ENCODE measurements at places on chromosomes 11 and 22.

GRCh38 chr11:126317756-126318573 lies 14.1 kb downstream of the DCPS start:
- DNase-seq, result no peak

DNA sequence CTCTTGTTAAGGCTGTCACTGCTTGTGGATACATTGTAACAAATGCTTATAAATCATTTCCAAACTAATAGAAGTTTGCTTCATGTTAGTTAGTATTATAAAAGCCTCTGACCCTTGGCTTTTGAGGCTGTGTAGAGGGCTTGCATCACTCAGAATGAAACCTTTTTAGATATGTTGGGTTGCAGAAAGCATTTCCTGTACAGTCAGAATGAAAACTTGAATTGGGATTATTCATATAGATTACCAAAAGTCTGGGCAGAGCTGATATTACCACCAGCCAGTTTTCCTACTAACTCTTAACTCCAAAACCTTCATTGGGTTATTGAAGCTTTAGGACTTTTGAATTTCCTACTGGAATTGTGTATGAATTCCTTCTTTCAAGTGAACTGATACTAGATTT lies 12.0 kb downstream of the KMT2A start:
- no peak for DNase-seq

GRCh38 chr22:30327864-30328345 lies 1.2 kb upstream of the TBC1D10A start:
- no peak for DNase-seq

DNA sequence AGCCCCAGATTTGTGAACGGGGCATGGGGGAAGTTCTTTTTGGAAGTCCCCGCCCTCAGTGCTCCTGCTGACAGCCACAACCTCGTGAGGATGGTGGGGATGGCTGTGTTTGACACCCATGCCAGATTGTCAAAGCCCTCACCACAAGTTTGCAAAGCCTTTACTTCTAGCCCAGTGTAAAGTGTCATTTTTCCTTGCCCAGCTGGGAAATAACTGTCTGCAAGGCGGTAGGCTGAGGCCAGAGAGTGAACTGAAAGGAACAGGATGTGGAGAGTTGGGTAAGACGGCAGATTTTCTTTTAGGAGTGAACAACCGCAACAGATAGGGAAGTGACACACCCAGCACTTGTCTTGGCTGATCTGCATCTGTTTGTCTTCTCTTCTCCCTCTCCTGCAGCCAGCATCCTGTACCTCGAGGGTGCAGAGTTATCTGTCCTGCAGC lies 13.6 kb downstream of the IL17RA start:
- DNase-seq, result peak; percentile 76

DNA sequence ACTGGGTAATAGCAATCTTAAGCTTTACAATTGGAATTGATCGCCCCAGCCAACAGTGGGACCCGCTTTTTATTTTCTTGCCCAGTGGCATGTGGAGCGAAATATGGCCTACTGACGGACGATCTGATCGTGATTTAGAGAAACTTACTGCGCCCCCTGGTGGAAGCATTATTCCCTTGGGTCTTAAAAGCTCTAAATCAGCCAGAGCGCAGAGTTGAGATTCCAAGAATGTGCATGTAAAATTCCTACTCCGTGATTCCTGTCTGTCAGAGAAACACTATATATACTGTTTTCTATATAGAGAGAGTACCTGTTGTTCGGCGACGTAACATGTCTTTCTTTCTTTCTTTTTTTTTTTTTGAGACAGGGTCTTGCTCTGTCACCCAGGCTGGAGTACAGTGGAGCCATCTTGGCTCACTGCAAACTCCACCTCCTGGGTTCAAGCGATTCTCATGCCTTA lies 3.7 kb upstream of the DPF2 start:
- DNase-seq, result peak; percentile 86

DNA sequence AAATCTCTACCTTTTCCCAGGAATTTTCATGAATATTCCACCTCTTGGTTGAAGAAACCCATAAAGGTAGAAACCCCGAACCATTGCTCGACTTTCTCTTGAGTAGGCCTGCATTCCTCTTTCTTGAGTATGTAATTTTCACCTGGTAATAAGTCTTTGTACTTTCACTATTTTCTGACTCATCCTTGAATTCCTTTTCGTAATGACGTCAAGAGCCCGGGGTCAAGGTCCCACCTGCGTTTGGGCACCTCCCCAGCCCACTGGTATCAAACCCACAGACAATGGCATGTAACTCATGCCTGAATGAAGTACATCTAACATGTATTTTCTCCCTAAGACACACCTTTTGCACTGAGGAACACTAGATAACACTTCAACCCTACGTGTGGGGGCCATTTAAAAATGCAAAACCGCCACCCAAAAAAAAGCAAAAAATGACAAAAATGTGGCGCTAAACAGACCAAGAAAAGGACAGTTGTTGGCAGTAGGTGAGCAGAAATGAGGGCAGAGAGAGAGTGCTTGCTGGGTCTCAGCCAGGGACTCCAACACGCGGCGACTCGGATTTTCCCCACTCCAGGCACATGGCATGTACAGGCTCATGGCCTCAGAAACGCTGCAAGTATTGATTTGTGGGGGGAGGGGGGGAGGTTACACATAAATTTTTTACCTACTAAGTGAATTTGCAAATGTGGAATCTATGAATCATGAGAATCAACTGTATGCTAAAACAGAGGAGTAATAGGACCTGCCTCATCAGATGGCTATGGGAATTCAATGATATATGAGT lies 4.1 kb upstream of the C11orf24 start:
- DNase-seq, result peak; percentile 33

GRCh38 chr11:69375316-69376154 lies 81.6 kb downstream of the MYEOV start:
- DNase-seq, result peak; percentile 51

- DNase-seq, result peak; percentile 35
Measured at GRCh38 chr22:30705710-30706651, 11.3 kb downstream of the OSBP2 start.

DNA sequence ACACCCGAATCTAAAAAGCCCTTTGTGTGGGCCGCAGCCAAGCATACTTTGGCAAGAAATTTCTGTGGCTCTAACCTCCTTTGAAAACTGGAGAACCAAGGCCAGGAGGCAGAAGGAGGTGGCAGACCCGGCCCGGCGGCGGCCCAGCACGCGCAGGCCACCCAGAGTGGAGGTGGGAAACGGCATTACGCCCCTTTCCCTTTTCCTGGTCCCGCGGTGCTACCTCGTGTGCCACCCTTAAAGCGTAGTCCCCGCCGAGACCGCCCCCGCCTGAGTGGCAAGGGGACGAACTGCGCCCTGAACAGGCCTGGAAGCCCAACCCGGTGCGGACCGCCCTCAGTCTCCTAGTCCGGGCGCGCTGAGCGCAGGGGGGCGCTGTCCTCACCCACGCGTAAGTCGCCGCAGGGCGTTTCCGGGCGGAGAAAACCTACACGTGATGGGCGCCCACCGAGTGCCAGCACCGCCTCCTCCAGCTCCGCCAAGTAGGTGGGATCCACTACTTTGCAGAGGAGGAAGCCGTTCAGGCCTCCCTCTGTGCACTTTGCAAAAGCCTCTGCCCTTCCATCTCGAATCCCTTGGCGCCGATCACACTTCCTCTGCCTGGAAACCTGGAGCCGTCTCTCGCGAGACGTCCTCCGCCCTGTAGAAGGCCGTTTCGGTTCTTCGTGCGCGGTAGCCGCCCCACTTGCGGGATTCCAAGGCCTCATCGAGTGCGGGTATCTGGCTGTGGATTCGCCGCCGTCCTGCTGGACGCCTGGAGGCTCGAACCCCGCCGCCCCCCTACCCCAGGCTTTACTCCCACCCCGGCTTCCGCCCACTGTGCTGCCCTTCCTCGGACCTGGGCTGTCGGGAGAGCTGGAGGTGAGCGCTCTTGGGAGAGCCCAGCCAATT lies at the start of gene ACCS:
TSS of gene ACCS (plus strand) at position 430 of the 891 bp plus-strand sequence. CDS start 1,358 bp downstream, outside the sequence.
- DNase-seq, result peak; percentile 96

DNA sequence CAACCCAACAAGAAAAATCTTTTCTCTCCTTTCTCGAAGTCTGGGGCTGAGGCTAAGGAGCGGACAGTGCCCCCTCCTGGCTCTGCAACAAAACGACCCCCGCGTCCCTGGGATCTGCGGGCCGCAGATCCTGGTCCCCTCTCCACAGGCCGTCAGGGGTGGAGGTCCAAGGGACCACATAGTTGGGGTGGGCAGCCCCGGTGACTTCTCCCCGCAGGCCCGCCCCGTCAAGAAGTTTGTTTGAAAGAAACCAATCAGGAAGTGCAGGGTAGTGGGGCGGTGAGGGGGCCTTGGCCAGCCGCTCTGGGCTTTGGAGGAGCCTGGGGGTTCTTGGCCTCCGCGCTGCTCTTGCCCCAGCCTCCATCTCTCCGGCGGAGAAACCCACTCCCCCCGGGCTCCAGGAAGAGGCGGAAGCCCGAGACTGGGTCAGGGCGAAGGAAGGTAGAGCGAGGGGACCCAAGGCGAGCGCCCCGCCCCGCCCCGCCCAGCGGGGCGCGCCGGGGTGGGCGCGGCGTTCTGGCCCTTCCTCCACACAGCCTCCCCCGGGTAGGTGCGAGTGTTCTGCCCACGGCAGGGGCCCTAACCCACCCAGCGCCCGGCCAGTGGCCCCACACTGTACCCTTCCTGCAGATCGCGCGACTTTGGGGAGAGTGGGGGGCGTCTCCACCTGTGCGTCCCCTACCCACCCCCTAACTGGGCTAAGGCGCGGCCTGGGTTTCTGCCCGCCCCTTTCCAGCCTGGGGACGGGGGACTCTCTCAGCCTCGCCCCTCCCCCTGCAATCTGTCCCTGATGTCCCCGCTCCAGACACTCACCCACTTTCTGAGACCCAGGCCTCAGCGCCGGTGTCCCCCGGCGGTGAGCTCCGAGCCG lies 1.3 kb downstream of the TP53I11 start:
- no peak for DNase-seq

- DNase-seq, result no peak
Measured at GRCh38 chr11:61593151-61593550, 12.3 kb upstream of the SYT7 start.

DNA sequence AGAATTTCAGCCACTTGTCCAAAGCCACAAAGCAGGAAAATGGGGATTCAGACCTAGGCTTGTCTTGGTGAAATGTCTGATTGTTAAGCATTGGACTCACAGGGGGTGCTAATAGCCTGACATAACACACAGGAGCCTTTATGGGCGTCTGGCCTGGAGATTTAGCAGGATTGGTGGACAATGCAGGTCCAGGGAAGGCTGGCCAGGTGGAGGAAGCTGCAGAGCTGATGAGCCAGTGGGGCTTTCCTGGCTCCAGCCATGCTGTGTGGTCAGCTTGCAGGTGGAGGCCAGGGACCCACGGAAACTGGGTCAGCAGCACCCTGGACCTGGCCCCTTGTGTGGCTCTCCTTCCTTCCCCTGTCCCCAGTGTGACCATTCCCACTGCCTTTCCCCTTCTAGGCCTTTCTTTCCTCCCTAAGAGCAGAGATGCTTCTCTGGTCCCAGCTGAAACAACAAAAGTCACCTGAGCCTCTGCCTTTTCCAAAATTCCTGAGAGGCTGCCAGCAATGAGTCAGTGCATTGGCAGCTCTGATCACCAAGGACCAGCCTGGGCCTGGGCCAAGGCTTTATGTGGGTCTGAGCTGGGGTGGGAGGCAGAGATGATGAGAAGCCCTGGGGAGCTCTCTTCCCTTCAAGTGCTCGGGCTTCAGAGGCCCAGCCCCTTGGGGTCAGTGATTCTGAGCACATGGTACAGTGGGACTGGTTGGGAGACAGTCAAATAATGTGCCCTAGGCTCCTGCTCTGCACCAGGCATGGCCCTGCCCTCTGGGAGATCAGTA lies 85.2 kb downstream of the CCDC81 start:
- DNase-seq, result no peak

DNA sequence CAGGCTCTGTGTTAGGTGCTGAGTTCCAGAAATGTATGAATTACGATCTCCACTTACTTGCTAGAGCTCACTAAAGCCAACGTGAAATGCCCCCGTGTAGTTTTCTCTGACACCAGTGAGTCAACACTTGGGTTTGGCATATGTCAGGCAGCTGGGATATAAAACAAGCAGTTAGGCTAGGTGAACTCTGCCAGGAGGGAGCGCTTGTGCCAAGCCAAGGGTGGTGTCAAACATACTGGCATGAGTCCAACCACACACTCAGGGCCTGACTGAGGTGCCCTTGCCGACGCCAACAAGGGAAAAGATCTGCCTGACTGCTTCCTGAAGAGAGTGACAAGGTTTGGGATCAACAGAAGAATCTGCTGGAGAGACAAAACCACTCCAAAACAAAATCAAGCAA lies 167.8 kb upstream of the NARS2 start:
- DNase-seq, result no peak

GRCh38 chr11:36056160-36056751 lies 112.4 kb downstream of the LDLRAD3 start:
- no peak for DNase-seq

GRCh38 chr11:77071671-77072605 lies 5.2 kb downstream of the CAPN5 start:
- peak; percentile 71 for DNase-seq

DNA sequence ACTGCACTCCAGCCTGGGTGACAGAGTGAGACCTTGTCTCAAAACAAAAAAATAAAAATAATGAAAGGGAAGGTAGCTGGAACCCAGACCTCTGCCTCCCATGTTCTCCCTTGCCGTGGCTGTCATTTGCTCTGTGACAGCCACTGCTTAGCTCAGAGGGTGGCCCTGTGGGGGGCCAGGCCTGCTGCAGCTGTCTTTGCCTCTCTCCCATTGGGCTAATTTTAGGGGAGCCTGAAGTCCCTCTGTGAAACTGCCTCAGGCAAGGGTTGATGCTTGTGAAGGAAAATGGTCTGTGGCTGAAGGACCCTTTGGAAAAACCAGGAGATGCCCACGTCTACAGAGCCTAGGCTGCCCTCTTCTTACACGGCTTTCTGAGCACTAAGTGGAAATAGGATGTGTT lies 42.9 kb downstream of the C11orf91 start:
- no peak for DNase-seq

GRCh38 chr11:4441515-4441914 lies 7.6 kb upstream of the OR52K2 start:
- no peak for DNase-seq

DNA sequence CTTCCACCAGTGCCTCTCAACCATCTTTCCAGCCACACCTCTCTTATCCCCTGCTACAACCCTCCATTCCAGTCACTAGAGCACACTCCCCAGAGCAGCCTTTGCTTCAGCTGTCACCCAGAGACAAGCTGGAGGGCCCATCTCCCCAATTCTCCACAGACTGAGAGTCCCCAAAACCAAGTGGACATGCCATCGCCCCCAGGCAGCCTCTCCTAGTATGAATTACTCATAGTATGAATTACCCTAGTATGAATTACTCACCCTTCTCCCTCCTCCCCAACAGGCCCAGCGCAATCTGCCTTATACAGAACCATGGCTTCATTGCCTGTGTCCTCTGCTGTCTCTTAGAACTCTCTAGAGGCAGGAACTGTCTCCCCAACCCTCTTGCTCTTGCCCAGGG lies 24.8 kb downstream of the MYH9 start:
- no peak for DNase-seq

GRCh38 chr11:131612533-131612932 lies 242.1 kb downstream of the NTM start:
- DNase-seq, result no peak

Measured in cardiac septum (tissue), 1 donor.